ENCODE measurements at places on chromosomes 12 and 14.

DNA sequence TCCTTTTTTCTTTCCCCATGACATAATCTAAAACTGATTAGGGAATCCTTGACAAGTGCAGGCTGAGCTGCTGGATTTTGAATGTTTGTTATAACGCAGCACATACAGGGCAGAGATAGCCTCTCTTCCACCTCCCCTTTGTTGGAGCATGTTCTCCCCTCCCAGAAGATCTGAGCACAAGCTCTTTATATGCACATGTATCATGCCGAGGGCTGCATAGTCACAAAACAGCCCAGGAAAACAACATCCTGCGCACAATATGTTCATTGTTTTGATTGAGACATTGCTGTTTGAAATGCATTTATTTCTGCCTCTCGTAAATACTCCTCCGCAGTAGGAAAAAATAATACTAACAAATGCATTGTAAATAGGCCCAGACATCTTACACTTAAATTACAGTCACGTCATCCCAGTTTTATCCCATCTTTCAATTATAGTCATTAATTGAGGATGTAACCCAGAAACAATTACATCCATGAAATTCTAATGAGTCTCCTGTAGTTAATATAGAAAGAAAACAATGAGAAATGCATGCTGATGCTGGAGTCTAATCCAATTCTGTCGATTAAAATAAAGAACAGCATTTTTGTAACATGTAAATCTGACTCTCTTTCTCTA lies 401.8 kb downstream of the BTG1 start:
- DNase-seq: no peak

DNA sequence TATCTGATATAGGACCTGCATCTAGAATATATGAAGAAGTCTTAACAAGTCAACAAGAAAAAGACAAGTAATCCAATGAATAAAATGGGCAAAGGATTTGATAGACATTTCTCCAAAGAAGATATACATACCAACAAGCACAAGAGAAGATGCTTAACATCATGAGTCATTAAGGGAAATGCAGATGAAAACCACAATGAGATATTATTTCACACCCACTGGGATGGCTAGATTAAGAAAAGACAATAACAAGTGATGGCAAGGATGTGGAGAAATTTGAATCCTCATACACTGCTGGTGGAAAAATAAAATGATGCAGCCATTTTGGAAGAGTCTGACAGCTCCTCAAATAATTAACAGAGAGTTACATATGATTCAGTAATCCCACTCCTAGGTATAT lies 502.6 kb downstream of the FUT8 start:
- DNase-seq: no peak

DNA sequence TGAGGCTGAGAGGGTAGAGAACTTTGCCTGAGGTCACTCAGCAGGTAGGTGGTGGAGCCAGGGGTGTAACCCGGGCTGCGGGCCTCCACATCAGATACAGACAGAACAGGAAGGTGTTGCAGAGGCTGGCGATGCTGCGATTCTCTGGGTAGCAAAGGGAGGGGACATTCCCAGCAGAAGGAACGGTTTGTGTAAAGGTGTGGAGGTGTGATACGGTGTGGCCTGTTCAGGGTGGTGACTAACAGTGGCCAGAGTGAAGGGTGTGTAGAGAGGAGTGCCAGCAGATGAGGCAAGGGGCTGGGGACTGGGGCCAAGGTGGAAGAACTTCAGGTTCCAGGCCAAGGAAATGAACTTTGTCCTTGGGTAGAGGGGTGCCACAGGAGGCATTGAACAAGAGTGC lies 18.2 kb upstream of the FAIM2 start:
- no peak for DNase-seq

DNA sequence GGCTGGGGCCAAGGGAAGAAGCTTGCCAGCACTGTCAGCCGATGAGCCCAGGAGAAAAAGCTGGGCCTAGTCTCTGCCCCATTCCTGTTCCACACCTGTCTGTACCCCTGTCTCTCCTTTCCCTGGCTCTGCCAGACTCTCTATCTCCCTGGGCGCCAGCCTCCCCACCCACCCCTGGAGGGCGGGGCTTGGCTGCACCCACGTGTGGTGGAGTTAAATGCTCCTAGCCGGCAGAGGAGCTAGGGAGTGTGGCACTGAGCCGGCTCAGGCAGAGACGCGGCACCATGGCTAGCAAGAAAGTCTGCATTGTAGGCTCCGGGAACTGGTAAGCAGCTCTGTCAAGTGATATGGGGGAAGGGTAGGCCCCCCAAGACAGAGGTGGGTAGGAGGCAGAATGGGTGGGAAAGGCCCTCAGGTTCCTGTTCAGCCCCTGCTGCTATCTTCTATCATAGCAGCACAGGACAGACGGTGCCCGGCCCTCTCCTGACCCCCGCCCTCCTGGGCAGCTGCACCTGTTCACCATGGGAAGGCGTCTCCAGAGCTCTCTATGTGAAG lies at the start of gene GPD1:
GPD1 (plus strand) TSS at position 242 of the 555 bp plus-strand sequence; CDS start at position 285, 43 bp downstream.
- DNase-seq: peak; percentile 79

- no peak for DNase-seq
Observed at GRCh38 chr12:19751078-19751477, 311.8 kb downstream of the AEBP2 start.

GRCh38 chr12:12903642-12904609 lies 12.6 kb downstream of the GPRC5A start:
- DNase-seq: no peak

DNA sequence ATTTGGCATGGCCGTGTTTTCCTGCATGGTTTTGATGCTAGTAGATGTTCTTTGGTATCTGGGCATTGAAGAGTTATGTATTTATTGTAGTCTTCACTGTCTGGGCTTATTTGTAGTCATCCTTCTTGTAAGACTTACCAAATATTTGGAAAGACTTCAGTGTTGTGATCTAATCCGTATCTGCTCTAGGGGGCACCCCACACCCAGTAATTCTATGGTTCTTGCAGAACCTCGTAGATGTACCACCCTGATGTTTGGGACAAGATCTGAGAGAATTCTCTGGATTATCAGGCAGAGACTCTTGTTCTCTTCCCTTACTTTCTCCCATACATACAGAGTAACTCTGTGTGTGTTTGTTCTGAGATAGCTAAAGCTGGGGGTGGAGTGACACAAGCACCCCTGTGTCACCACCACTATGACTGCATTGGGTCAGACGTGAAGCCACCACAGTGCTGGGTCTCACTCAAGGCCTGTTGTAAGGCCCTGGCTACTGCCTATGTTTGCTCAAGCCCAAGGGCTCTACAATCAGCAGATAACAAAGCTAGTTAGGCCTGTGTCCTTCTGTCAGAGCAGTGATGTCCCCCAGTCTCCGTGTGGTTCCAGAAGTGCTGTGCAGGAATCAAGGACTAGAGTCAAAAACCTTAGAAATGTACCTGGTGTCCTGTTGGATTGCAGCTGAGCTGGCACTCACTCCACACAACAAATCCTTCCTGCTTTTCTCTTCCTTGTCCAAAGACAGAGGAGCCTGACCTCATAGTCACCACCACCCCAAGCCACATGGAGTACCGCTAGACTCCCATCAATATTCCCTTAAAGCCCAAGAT lies 9.6 kb downstream of the RDH16 start:
- DNase-seq: no peak

DNA sequence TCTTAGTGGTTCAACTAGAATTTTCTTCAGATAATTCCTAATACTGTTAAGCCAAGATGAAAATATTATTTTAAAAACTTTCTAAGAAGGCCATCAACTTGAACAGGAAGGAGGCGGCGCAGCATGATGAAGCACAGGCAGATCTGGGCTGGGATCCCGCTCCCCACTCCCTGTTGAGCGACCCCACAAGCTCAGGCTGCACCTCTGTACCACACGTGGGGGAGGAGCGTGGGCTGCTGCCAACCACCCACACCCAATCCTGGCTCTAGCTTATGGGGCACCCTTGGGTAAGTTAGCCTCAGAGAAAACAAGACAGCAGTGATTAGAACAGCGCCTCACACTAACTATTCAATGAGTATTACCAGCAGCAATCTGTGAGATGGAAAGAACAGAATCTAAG lies 6.0 kb downstream of the MTERF2 start:
- no peak for DNase-seq
